ENCODE measurements at places on chromosomes 16 and 17.
A peak's percentile ranks its signal among the peaks of the same experiment; 100 is the strongest.

GRCh38 chr16:11229906-11230305, 26.1 kb downstream of the SOCS1 start:
- DNase-seq, result no peak

GRCh38 chr16:83955218-83956130, 2.4 kb downstream of the OSGIN1 start:
- no peak for DNase-seq

- peak; percentile 59 for DNase-seq
These were observed at the start of gene ZNF768 for GRCh38 chr16:30526137-30526822. ZNF768 (minus strand) TSS chr16:30526566; CDS start chr16:30526413, 153 bp downstream.

DNA sequence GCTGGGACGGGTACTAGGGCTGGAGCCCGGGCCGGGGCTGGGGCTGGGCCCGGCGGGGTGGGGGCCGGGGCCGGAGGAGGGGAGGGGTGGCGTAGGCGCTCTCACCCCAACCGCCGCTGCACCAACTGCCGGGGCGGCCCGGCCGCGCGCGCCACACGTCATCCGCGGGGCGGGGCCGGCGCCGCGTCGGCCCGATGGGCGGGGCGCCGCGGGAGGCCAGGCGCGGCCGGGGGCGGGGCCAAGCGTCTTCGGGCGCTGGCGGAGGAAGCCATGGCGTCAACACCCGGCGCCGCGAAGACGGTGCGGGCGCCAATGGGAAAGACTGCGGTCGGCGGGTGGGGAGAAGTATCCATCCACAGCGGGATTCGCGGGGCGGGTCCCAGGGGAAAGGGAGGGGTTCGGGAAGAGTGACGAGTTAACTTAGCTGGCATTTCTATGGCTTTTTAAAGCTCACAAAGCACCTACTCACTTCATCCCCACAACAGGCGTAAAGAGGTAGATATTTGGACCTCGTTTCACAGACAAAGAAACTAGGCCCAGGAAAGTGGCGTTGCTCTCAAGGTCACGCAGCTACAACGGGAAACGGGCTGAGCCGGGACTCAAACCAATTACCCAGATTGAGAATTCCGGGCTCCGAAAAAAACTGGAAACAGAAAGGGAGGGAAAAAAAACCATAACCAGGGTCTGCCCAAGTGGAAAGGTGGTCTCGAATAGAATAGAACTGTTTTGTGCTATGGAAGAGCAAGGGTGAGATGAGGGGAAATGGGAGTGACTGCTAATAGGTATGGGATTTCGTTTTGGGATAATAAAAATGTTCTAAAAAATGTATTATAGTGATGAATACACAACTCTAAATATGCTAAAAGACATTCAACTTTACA, at the start of gene SPAG9:
Gene SPAG9 (minus strand): TSS at position 130 of the 881 bp plus-strand sequence. CDS start 212 bp downstream, outside the sequence.
- peak; percentile 85 for DNase-seq

DNA sequence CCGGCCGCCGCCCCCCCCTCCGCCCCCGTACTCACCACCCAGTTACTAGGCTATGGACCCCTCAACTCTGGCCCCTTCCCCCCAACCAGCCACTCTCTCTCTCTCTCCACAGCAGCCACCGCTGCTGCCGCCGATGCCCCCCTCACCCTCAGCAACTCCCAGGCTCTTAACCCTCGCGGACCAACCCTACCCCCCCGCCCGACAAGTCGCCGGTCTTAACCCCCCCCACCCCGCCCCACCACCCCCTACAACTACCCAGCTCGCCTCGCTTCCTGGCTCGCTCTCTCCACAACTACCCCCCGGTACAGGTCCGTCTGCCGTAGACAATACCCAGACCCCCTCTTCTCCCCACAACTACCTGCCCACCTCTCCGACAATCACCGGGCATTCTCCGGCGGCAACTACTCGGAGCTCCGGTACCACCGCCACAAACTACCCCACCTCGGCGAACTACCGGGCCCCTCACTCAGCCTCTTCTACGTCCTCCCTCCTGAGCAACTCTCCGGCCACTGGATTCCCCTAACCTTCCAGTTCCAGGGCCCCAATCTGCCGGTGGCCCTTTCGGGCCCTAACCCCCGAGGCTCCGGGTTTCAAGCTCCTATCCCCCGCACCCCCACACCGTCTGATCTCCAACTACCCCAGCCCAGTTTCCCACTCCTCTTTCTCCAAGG, 702 bp downstream of the PHF23 start:
- no peak for DNase-seq

GRCh38 chr16:10566613-10567012, 13.8 kb downstream of the EMP2 start:
- no peak for DNase-seq

- DNase-seq, result no peak
These were observed 981 bp upstream of the CEP131 start for GRCh38 chr17:81223762-81224130.

- DNase-seq, result no peak
These were observed 24.1 kb downstream of the NPRL3 start for GRCh38 chr16:114327-114726.

GRCh38 chr17:79546386-79546785, 64.5 kb downstream of the RBFOX3 start:
- DNase-seq, result no peak

DNA sequence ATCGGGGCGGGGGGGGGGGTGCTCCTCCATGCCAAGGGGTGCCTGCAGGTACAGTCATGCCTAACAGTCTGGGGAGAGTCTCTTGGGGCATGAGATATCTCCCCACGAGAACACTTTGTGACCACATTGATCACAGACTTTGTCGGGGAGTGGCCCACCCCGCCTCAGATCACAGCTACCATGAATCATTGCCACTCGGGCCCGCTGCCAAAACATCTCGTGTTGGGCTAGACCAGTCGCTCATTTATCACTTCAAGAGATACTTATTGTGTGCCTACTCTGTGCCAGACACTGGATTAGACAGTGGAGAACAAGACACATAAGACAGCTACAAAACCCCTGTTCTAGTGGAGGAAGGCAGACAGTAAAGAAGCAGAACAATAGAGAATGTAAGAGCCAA, 72.6 kb downstream of the CLEC16A start:
- DNase-seq, result no peak

DNA sequence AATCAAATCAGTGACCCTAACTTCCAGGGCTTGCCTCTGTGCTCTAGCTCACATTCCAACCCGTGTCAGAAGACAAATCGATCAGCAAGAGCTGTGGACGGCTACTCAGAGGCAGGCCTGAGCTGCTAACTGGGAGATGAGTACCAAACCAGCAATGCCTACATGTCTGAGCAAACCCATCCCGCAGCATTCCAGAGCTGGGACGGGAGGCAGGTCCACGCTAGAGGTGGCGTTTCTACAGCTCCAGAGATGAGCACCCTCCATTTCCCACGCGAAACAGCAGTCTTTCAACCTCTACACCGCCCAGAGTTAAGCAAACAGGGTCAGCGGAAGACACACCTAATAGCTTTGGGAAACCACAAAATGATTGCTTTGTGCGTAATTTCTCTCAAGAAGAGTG, 6.5 kb downstream of the NXN start:
- DNase-seq, result no peak

DNA sequence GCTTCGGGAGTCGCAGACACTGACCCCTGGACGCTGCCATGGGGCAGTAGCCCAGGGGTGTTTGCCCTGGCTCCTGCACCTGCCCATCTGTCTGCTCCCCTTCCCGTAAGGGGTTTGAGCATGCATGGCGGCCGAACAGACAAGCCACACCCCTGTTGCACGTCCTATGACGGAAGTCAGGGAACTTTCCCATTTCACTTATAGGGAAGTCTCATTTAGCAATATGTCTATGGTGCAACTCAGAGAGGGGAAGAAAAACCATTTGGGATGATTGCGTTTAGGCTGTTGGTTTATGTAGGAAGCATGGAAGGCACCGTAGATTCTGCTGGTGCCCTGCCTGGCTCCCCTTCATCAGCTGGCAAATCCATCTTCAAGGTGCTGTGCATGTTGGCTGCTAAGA, 112.5 kb downstream of the HAPSTR1 start:
- DNase-seq, result no peak

GRCh38 chr17:43852571-43852970, 5.6 kb downstream of the CD300LG start:
- DNase-seq, result no peak

DNA sequence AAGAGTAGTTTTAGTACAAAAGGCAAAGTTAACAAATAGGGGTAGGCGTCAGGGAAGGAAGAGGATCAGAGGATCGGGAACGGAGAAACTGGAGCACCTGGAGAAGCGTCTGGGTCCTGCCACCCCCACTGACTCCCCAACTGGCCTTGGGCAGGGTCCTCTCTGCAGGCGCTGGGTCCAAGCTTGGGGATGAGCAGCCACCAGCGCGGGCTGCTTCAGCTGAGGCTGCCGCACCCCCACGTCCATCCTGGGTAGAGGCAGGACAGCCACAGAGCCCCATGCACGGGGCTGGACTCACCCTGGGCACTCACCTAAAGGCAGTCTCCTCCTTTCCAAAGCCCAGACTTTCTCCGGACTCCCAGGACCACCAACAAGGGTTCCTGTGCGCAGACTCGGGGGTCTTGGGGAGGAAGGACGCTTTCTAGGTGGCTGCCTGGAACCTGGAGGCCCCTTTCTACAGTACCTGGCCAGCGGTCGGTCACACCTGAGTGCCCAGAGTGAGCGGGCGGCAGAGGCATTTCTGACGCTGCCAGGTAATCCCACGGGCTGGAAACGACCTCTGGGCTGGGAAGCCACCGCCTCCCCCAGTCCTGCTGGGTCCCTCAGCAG, 1.1 kb downstream of the HS3ST6 start:
- DNase-seq, result no peak

DNA sequence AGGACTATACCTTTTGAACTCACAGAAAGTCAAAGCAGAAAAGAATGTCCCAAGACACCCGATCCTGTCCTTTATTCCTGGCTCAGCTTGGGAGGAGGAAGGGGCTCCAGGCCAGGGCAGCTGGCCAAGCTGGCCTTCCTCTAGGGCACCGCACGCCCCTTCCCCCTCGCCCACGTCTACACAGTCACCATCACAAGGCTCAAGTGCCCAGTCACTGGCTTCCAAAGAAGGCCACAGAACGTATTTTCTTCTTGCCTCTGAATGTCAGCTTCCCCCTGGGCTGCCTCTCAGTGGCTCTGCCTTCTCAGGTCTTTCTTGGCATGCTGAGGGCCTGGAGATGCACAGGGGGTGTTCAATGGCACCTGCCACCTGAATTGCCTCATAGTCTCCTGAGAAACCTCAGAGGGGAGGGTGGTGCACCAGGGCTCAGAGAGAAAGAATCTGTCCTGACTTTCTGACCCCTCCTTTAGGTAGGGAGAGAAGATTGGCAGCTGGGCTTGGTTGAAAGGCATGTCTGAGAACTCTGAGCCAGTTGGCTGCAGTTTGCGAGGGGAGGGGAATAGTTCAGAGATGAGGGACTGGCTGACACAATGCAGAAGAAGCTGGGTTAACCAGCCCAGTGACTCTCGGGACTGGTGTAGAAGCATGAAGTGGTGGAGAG, 2.1 kb downstream of the DHRS11 start:
- no peak for DNase-seq

GRCh38 chr16:65733721-65734120, 611.9 kb upstream of the CDH11 start:
- no peak for DNase-seq

- no peak for DNase-seq
These were observed 144.8 kb downstream of the MRTFB start for GRCh38 chr16:14215941-14216340.

DNA sequence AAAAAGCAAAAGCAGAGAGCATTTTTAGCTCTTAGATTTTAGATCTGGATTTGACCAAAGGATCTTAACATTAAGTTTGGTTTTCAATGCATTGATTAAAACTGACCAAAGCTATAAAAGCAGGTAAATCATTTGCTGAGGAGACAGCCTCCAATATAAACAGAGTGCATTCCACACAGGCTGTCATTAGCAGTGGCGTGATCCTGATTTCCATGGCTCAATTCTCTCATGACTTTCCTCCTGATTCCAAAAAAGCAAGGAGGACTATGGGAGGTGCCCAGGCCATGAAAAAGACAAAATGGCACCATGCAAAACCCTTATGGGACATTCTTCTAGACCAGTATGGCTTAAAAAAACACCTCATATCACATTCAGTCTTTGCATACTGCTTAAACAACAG, 53.5 kb downstream of the PARN start:
- DNase-seq, result no peak

DNA sequence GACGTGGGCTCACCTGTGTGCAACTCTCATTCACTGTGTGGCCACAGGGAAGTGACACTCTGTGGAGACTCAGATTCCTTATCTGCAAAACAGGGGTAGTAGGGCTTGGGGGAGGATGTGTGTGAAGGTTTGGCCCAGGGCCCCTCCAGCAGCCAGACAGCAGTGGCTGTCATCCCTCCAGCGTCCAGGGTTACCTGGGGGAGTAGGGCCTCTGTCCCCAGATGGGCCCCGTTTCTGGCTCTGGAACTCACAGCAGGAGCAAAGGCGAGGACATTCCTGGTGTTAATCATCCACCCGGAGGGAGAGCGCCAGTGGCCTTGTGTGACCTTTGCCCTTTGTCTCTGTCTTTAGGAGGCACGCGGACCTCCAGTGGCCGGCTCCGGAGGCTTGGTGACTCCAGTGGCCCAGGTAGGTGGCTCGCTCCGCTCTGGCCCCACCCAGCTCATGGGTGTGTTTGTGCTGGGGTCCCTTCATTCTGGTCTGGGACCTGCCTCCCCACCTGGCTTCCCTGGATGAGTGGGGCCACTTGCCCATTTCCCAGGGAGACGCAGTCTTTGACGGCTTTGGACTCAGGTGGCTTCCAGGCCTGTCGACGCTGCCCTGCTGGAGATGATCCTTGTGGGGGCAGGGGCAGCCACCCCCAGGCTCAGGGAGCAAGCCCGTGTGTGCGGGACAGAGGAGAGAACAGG, 166.2 kb downstream of the SEC14L1 start:
- DNase-seq, result no peak

- no peak for DNase-seq
These were observed 100.5 kb downstream of the FTO start for GRCh38 chr16:53804467-53804866.

GRCh38 chr16:50602531-50603205, 54.5 kb downstream of the NKD1 start:
- DNase-seq, result no peak

GRCh38 chr16:86378831-86379504, 131.4 kb upstream of the FOXF1 start:
- no peak for DNase-seq

DNA sequence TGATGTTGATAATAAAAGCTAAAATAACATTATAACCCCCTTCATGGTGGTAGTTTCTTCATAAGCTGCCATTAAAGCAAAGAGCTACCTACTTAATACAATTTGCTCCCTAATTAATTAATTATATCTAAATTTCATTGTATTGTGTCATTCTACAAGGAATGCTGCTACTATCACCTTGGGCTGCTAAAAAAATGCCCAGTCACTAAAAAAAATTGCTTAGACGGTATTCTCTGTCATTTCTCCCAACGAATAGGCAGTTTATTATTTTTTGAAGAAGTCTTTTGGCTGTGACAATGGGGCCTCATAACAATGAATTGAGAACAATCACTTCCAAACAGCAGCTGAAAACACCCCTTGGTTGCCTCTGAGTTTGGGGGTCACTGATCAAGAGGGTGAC, 59.5 kb downstream of the XYLT1 start:
- DNase-seq, result no peak

GRCh38 chr16:65068151-65068740, 53.6 kb downstream of the CDH11 start:
- no peak for DNase-seq

DNA sequence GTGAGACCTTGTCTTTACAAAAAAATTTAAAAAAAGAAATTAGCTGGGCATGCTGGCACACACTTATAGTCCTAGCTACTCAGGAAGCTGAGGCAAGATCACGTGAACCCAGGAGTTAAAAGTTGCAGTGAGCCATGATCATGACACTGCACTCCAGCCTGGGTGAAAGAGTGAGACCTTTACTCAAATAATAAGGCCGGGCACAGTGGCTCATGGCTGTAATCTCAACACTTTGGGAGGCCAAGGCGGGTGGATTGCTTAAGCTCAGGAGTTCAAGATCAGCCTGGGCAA, 11.5 kb upstream of the RIPOR1 start:
- no peak for DNase-seq

All from progenitor cell of endocrine pancreas (in vitro differentiated cells).